ENCODE measurements at places on chromosomes 7 and 10.

- DNase-seq: no peak
Measured at GRCh38 chr10:14020037-14020664, 310.6 kb downstream of the FRMD4A start.

GRCh38 chr10:88045096-88045495, 181.7 kb downstream of the PTEN start:
- no peak for DNase-seq

GRCh38 chr7:155778349-155778748, 33.9 kb downstream of the SHH start:
- no peak for DNase-seq

GRCh38 chr10:124222318-124222987, 129.1 kb upstream of the CHST15 start:
- DNase-seq: no peak

DNA sequence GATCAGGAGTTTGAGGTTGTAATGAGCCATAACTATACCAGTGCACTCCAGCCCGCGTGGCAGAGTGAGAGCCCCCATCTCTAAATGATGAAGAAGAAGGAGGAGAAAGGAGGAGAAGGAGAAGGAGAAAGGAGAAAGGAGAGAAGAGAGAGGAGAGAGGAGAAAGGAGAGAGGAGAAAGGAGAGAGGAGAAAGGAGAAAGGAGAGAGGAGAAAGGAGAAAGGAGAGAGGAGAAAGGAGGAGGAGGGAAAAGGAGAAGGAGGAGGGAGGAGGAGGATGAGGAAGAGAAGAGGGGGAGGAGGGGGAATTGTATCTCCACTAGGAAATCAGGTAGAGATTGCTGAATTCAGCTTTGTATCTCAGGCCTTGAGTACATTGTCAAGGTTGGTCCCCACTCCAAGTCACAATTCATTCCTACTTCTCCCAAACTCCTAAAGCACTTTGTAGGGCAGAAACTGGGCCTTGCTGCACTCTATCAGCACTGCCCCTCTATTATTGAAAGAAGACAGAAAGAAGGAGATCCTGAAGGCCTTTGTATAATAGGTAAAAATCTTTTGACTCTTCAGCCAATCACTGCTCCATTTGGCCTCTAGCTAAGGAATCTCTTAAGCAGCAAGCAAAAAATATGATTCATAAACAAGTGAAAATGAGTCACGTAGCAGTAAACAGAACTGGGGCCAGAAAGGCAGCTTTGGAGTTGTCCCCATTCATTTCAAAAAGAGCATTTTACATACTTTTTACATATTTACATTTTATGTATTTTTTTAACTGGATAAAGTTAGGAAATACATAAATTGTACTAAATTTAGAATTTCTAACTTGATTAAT, 178.0 kb downstream of the IMMP2L start:
- DNase-seq: no peak

GRCh38 chr7:79933144-79933543, 201.5 kb upstream of the GNAI1 start:
- DNase-seq: no peak

DNA sequence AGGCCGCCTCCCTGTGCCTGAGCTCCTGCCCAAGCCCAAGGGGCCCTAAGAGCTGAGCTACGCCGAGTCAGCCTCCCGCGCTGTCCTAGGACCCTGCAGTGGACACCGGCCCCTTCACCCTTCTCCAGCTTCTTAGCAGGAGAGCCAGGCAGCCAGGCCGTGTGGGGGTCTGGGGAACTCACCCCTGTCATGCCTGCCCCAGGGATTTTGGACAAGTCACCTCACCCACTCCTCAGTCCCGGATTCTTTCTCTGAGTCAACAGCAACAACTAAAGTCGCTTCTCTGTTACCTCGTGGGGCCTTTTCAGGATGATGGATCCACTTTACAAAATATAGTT, 79.3 kb downstream of the MKI67 start:
- no peak for DNase-seq

GRCh38 chr7:113161050-113161449, 42.7 kb upstream of the SMIM30 start:
- no peak for DNase-seq

- no peak for DNase-seq
Measured at GRCh38 chr10:124595143-124595883, 133.7 kb downstream of the LHPP start.

GRCh38 chr10:17238445-17239291, 10.6 kb downstream of the VIM start:
- no peak for DNase-seq

- DNase-seq: peak; percentile 60
Measured at GRCh38 chr10:100793055-100793454, 47.7 kb downstream of the PAX2 start.

- DNase-seq: no peak
Measured at GRCh38 chr10:21100871-21101514, 203.9 kb upstream of the NEBL start.

- DNase-seq: no peak
Measured at GRCh38 chr7:37645282-37646050, 38.1 kb upstream of the GPR141 start.

DNA sequence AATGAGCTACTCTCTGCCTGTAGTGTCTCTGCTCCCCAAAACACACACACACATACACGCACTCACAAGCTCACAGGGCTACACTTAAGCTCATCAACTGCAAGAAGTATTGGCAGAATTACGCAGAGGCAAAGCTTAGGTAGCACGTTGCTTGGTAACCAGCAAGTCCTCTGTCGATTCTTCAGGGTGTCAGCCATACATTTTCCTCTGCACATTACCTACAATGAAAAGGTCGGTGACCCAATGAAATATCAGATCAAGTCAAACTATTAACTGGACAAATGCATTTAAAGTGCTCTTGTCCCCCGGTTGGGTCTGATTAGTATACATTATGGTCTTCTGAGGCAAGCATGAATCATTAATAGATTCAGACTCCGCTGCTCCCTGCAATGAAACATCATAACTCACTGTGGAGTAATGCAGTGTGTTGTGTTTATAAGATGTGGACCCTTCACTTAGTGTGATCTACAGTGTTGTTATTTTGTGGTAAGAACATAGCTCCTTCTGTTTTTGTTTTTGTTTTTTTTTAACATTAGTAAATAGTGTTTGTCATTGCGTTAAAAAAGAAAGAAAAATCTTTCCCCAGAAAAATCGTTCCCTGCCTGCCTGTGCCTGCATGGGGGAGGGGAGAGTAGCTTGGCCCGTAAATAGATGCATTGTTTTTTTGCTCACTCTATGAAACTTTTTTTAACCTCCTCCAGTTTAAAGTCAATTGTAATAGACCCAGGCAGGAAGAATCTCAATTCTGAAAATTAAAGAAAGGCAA, 325.5 kb downstream of the SFMBT2 start:
- no peak for DNase-seq

DNA sequence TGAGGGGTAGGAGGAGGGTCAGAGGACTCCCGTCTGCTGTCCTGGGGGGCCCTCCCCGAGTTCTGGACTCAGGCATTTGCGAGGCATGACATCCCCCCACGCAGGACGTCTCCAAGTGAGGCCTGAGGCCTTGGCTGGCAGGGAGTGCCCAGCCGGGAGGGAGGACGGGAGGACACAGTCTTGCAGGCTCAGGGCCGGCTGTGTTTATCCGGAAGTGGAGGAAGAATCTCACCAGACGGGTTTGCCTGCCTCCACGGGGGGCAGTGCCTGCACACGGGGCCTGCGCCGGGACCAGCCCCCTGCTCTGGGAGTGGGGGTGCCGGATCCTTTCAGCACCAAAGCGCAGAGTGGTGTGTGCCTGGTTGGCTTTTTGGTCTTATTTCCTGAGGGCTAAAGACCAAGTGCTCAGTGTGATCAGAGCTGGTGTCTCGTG, 10.9 kb downstream of the PWWP2B start:
- peak; percentile 91 for DNase-seq
